ENCODE measurements at places on chromosomes 3 and 15.

DNA sequence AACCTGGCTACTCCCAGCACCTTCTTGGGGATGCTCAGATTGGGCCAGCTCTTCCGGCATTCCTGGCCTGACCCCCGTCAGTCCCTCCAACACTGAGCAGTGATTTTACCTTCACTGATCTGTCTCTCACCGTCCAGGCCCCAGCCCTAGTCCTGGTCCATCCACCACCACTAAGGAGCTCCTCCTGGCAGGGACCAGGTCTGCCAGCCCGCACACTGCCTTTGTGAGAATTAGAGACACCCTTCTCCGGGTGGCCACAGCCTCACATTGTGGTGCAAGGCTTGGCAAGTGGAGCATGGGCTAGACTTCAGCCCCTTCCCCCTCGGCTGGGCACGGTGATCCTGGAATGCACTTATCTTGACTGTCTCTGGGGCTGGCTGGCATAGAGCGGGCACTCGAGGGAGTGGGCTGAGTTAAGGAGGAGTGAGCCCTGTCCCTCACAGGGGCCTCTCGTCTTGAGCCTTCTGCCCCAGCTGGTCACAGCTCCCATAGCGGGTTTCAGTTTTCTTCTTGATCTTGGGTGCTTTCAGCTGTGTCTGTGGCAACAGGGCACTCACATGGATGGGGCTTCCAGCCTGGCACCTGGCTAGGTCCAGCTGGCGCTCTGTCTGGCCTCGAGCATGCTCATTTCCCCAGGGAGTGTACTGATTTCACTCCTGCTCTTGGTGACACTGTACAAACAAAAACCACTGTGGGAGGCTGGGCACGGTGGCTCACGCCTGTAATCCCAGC lies 53.9 kb downstream of the LINGO1 start:
- DNase-seq, result no peak

DNA sequence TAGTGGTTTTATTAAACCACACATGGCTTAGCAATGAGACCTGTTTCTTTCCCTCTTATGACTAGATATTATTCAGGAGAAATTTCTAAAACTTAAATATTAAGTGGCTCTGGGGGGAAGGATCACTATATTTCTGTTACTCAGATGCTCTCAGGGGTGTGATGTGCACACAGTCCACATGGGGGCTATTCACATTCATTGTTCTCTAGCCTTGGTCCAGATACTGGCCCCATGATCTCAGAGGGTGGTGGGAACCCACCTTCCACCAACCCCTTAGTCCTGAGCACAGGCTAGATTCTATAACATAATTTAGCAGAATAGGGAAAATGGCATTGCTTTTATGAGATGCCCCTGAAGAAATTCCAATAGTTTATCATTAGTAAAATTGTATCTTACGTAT lies 149.0 kb upstream of the ST8SIA2 start:
- DNase-seq, result no peak

GRCh38 chr3:120475722-120476377 lies 25.1 kb upstream of the FSTL1 start:
- no peak for DNase-seq

GRCh38 chr3:144028798-144029411 lies 57.3 kb downstream of the DIPK2A start:
- DNase-seq, result no peak

- DNase-seq, result no peak
Measured at GRCh38 chr3:147529551-147529950, 120.4 kb downstream of the ZIC1 start.

GRCh38 chr15:57892181-57892580 lies 173.3 kb downstream of the ALDH1A2 start:
- no peak for DNase-seq

DNA sequence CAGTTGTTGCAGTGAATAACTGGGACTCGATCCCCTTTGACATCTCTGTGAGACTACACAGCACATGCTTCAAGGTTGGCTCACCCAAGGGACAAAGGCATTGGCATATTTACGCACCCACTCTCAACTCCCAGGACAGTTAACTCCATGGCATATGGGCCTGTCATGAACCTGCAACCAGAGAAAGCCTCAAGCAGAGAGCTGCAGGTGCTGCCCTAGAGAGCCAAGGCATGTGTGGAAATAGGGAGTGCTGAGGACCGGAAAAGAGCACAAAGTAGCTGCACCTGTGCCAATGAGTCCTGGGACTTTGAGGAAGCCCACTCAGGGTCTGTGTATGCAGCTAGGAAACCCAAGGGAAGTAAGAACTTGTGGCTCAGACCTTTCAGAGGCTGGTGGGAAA lies 32.9 kb upstream of the SLC24A5 start:
- no peak for DNase-seq

DNA sequence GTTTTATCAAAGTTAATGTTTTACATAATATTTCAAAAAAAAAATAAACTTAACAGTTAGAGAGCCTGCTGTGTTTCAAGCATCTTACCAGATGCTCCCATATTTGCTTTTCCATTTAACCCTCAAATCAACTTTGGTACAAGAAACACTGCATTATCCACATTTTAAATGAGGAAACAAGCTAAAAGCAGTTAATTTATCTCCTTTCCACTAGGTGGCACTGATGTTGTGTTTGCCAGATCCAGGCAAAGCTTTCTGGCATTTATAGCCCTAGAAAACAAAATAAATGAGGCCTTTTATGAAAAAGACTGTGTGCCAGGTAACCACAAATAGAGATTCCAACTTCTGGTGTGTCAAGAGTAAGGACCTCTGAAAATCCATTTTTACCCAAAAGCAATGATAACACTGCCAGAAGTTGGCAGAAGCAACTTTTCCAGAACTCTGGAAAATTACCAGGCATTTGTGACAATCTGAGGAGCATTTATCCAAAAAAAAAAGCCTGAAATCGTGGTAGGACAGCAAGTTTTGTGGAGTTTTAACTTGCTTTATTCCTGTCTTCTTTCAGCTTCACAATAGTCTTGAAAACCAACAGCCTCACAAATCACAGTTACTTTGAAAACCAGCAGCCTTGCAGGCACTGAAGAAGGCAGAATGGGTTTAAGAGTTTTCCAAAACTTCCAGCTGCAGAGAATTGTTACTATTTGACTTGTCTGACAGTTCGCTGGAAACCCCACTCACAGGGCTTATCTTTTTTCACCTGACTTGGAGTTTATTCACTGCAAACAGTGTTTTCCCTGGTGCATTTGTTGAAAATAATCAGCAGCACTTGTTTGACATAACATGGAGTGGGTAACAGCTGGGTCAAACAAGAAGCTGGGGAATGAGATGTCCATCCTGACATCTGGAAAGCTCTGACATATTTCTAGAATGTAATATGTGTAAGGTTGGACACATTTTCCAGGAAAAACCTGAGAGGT lies 9.2 kb downstream of the FAM162A start:
- DNase-seq, result no peak

- peak; percentile 33 for DNase-seq
Measured at GRCh38 chr3:11601446-11602238, 42.1 kb downstream of the VGLL4 start.

GRCh38 chr15:44381236-44381635 lies 46.2 kb upstream of the CTDSPL2 start:
- no peak for DNase-seq

GRCh38 chr3:132283916-132284405 lies 33.2 kb upstream of the ACP3 start:
- no peak for DNase-seq

GRCh38 chr3:12870942-12871341 lies 29.6 kb upstream of the RPL32 start:
- DNase-seq, result no peak

GRCh38 chr3:3664935-3665334 lies 134.3 kb upstream of the LRRN1 start:
- no peak for DNase-seq

- DNase-seq, result no peak
Measured at GRCh38 chr3:37467761-37468160, 293.4 kb upstream of the LRRFIP2 start.

DNA sequence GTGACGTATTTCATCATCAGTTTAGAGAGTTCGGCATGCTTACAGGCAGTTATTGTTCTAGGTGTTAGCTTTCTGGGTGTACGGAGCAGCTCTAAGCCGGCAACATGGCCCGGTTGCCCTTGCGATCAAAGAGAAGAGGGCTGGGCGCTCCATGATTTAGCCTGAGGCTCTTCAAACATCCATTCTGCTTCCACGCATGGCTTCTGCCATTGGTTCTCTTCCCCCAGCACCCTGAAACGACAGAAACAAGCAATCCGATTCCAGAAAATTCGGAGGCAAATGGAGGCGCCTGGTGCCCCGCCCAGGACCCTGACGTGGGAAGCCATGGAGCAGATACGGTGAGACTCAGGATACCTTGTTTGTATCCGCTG lies 574 bp downstream of the NGRN start:
- peak; percentile 32 for DNase-seq

DNA sequence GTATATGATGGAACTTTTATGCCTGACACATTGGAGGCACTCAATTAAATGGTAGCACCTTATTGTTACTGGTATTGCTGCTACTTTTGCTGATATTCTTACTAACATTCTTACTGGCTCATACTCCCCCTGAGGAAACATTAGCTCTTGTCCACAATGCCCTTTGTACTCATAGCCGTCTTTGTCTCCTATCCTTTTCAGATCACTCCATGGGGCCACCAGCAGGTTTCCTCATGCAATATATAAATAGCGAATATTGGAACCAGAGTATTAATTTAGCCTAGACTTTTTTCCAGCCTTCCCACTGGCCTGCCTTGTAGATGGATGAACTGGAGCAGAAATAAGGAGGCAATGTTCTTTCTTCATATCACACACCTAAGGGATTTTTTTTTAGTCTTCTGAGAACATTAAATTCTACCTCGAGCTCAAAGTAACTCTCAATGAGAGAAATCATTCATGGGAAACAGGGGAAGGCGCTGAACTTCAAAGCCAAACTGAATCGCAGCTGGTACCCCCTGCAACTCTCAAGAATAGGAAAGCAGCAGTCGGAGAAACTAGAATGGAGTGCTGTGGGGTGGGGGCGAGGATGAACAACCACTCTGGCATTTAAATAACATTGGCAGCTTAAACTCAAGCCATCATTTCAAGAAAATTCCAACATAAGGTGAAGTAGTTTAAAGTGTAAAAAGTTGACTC lies 300.3 kb downstream of the TAFA4 start:
- no peak for DNase-seq

DNA sequence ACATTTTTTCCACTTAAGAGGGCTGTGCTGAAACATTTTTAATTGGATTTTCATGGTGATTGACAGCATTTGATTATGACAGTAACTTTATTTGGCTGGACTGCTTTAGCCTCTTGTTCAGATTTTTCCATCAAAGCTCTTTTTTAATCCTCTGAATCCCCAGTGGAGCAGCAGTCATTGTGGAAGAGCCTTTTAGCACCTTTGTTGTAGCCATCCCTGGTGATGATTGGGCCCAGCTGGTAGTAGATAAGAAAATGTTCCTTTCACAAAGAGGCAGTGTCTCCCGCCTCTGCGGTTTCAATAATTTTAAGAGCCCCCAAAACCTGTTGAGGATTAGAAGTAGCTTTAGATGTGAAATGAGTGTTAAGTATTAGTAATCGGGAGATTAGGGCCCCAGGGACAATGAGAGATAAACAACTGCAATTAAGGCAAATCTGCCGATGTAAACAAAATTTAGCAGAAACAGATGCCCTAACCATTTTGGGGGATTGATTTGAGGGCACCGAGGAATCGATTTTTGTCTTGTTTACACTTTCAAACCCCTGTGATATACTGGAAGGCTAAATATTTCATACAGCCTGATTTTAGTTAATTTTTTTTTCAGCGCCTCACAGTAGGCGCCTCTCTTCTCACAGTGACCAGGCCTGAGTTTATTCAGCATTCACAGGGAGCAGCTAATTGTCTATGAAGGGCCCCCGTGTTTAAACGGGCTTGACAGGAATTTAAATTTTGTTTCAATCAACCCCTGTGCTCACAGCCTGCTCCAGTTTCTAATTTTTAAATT lies 43.2 kb upstream of the SKOR1 start:
- DNase-seq, result no peak

DNA sequence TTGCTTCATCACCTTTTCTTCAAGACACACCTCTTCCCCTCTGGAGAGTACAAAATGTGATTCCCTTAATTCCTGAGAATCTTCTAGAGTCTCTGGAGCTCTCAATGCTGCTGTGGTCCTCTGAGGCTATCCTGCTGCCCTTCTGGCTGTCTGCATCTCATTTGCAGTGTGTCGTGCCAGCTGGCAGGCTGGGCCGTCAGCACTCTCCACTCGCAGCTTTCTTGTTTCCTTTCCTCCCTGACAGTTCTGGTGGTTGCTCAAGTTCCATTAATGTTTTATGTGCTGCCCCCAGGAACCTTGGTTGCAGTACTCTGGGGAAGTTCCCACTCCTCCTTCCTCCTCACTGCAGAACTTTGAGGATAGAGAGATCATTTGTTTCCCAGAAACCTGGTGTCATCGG lies 210.8 kb upstream of the ROPN1 start:
- no peak for DNase-seq

- no peak for DNase-seq
Measured at GRCh38 chr3:168093790-168094189, 1.9 kb downstream of the GOLIM4 start.

GRCh38 chr3:138284079-138284478 lies 45.6 kb downstream of the NME9 start:
- DNase-seq, result no peak

DNA sequence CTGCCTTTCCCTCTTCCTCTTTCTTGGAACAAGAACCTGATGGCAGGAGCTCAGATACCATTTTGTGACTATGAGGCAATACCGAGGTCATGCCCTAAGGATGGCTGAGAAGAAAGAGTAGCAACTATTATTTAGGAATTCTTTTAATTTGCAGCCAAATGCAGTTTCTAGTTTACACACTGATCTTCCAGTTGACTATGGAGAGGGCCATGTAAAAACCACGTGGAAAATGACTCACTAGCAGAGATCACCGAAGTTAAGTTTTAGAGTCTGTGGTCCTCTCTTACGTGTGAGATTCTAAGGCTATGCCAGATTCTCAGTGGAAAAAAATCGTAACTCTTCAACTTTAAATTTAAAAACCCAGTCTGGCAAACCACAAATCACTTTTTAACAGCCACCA lies 7.8 kb downstream of the BNC1 start:
- DNase-seq, result no peak

DNA sequence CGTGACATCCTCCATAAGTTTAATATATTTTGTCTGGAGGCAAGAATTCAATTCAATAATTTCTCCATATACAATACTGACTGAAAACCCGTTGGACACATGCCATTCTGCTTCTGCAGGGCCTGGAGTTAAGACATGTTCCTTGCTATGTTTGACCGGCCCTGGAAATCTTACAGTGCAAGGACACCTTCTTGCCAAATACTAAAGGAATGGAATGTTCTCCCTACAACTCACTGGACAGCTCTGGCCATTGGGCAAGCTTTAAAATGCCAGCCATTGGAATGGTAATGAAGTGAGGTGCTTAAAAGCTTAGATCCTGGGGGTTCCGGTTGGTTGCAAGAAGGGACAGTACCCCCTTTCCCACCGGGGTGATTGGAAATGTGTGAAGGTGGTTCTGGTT lies 329.8 kb upstream of the PROK2 start:
- no peak for DNase-seq

DNA sequence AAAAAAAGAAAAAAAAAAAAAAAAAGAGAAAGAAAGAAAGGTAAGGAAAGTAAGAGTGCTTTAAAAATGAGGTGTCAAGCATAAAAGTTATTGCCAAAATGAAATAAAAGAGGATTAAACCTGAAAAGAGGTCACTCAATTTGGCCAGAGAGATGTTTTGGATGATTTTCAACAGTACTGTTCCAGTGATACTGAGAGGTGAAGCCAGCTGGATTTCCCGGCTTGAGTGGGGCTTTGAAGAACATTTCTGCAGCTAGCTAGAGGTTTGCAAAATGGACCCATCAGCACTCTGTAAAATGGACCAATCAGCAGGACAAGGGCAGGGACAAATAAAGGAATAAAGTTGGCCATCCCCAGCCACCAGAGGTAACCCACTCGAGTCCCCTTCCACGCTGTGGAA lies 128.5 kb downstream of the LSAMP start:
- DNase-seq, result no peak

- no peak for DNase-seq
Measured at GRCh38 chr3:185934767-185935464, 2.9 kb downstream of the TRA2B start.

All from stimulated activated CD8-positive, alpha-beta memory T cell treated with anti-CD3 and anti-CD28 coated beads, Interleukin-2, amount 100 ng/mL, for 48 hours (primary cell).